ENCODE measurements at places on chromosomes 11 and 22.
A peak's percentile ranks its signal among the peaks of the same experiment; 100 is the strongest.

GRCh38 chr11:44831605-44832394 lies 105.0 kb downstream of the TSPAN18 start:
- H3K4me1 ChIP-seq: peaks cover 2% of the 10 kb centered on the region
- no peak overlapping the region for H3K27ac ChIP-seq
- no peaks in the 10 kb centered on the region for H3K36me3 ChIP-seq
- no peak overlapping the region for H3K4me3 ChIP-seq

DNA sequence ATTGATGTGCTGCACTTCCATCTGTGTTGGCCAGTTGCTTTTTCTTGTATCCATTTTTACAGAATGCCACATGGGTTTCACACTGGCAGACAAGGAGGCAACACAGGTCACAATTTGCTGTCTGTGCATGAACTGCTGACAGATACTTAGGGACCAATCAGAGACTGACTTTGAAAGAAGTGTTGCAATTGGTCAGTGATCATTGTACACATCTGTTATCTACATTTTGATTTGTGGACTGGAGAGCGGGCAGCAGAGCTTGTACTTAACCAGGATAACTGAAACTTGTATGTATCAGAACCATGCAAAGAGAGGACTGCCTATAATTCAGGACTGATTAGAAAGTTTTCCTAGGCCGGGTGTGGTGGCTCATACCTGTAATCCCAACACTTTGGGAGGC lies 21.8 kb downstream of the PRR5 start:
- no peaks in the 10 kb centered on the region for H3K4me1 ChIP-seq
- H3K27ac ChIP-seq: no peak overlapping the region
- no peak overlapping the region for H3K4me3 ChIP-seq
- no peaks in the 10 kb centered on the region for H3K36me3 ChIP-seq

GRCh38 chr11:97451441-97451840 lies 1061.6 kb downstream of the JRKL start:
- H3K27ac ChIP-seq: no peak overlapping the region
- no peaks in the 10 kb centered on the region for H3K27me3 ChIP-seq
- H3K4me3 ChIP-seq: no peak overlapping the region

DNA sequence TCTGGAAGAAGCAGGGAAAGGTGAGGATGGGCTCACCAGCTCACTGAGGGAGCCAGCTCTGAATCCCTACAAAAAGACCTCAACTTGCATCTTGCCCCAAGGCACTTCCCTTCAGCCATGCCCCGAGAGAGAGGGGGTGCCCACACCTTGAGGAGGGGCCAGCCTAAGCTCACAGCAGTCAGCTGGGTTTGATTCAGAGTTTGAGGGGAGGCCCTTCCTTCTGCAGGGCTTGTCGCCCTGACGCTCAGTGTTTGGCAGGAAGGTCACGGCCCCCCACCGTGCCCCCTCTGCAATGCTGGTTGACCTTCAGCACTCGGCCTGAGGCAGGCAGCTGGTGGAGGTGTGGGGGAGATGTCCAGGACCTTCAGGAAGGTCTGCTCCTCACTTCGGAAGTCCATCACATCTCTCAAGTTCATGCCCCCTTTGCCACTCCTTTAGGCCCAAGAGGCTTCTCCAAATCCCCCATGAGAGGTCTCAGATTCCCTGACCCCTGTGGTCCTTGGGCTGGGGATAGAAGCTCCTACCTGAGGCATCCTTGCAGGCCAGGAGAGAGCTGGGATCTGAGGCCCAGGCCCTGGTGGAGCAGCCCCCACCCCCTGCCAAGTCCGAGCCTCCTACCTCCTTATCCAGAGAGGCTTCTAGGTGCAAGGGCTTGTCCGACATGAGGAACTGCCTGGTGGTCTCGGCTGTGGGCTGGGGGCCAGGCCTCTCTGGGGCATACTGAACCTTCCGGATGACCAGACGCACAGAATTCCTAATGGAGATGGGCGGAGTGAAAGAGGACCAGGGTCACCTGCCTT lies 37.6 kb downstream of the TPBGL start:
- peak; percentile 56 for DNase-seq
- H3K27me3 ChIP-seq: no peaks in the 10 kb centered on the region
- no peak overlapping the region for H3K4me3 ChIP-seq
- H3K27ac ChIP-seq: no peak overlapping the region
- peaks cover 88% of the 10 kb centered on the region for H3K36me3 ChIP-seq

DNA sequence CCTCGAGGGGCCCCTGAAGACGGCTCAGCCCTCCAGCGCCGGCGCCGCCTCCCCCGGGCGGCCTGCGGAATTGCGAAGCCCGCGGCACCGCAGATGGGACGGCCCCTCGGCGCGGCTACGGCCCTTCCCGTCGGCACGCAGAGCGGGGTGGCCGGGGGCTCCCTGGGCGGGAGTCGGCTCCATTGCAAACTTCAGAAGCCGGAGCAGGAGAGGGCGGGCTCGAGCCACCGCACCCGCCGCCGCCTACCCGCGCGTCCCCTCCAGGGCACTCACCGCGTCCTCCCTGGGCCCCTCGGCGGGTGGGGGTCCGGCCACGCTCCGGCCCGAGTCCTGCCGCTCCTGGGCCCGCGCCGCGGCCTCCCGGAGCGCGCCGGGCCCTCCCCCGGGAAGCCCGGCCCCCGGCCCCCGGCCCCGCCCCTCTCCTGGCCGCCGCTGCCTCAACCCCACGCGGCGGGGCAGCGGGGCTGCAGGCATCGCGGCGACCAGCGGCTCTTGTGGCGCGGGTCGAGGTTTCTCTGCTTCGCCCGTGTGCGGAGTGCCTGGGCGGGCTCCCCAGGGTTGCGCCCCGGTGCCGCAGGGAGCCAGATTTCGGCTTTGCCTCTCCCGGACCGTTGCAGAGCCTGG lies at the start of gene PACSIN3:
PACSIN3 (minus strand) TSS at position 359 of the 624 bp plus-strand sequence. CDS start 3,707 bp downstream, outside the sequence.
- peak; percentile 83 for DNase-seq
- H3K4me3 ChIP-seq: peak within 1 kb of the TSS; percentile 77
- H3K4me1 ChIP-seq: peaks cover 37% of the 10 kb centered on the region
- H3K36me3 ChIP-seq: no peaks in the 10 kb centered on the region
- peak within 1 kb of the TSS; percentile 82 for H3K27ac ChIP-seq

- no peaks in the 10 kb centered on the region for H3K36me3 ChIP-seq
- H3K4me1 ChIP-seq: no peaks in the 10 kb centered on the region
- peak; percentile 17 for DNase-seq
- no peak overlapping the region for H3K4me3 ChIP-seq
- no peaks in the 10 kb centered on the region for H3K27me3 ChIP-seq
Observed at GRCh38 chr11:2652333-2653197, 47.2 kb downstream of the KCNQ1OT1 start.

- H3K4me1 ChIP-seq: peaks cover 16% of the 10 kb centered on the region
- H3K27ac ChIP-seq: no peak overlapping the region
- no peak for DNase-seq
- no peak overlapping the region for H3K4me3 ChIP-seq
- H3K27me3 ChIP-seq: peaks cover 26% of the 10 kb centered on the region
Observed at GRCh38 chr11:35615921-35616900, 2.0 kb upstream of the FJX1 start.

DNA sequence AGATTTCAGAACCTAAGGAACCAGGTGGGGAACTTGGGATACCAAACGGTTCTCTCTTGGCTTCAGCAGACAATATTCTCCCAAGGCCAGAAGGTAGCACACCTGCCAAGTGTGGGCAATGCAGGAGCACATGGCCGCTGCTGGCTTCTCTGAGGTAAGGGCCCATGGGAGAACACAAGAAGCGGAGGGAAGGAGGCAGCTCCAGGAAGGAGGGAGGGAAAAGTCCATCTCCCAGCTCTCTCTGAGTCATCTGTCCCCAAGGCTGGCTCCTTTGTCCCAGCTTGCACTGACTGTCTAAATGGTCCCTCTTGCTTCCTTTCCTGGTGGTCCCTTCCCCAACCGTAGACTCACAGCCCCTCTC lies 557.9 kb upstream of the CADM1 start:
- no peaks in the 10 kb centered on the region for H3K36me3 ChIP-seq
- no peaks in the 10 kb centered on the region for H3K4me1 ChIP-seq
- no peak overlapping the region for H3K27ac ChIP-seq
- no peak overlapping the region for H3K4me3 ChIP-seq
- peaks cover 4% of the 10 kb centered on the region for H3K27me3 ChIP-seq

GRCh38 chr11:1458340-1459218 lies 28.0 kb downstream of the MOB2 start:
- no peak overlapping the region for H3K4me3 ChIP-seq
- no peaks in the 10 kb centered on the region for H3K27me3 ChIP-seq
- no peak overlapping the region for H3K27ac ChIP-seq
- no peaks in the 10 kb centered on the region for H3K36me3 ChIP-seq

DNA sequence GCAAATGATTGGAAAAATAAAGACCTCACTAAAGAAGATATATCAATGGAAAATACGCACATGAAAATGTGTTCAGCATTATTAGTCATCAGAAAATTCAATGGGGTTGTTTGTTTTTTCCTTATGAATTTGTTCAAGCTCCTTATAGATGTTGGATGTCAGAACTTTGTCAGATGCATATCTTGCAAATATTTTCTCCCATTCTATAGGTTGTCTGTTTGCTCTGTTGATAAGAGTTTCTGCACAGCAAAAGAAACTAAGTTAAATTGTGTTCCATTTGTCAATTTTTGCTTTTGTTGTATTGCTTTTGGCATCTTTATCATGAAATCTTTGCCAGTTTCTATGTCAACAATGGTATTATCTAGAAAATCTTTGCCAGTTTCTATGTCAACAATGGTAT lies 633.9 kb upstream of the CHORDC1 start:
- no peak overlapping the region for H3K27ac ChIP-seq
- no peaks in the 10 kb centered on the region for H3K27me3 ChIP-seq
- no peaks in the 10 kb centered on the region for H3K36me3 ChIP-seq
- H3K4me1 ChIP-seq: no peaks in the 10 kb centered on the region
- DNase-seq: no peak

DNA sequence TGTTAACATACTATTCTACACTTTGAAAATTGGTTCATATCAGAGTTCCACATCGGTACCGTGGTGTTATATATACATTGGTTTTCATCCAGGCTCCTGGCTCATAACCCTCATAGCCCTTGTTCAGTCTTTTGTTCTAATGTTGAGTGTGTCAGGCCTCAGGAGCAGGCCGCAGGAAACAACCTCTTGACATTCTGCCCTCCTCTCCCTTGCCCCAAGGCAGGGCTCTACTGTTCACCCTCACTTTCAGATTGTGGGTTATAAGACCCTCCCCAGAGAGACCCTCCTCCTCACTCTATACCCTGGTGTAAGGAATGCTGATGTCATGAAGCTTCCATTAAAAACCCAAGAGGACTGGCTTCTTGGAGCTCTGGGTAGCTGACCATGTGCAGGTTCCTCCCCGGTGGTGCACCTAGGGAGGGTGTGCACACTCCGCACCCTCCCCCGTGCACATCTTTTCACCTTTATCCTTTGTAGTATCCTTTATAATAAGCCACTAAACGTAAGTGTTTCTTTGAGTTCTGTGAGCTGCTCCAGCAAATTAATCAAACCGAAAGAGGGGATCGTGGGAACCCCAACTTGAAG lies 12.1 kb downstream of the SSH3 start:
- H3K27me3 ChIP-seq: no peaks in the 10 kb centered on the region
- H3K27ac ChIP-seq: no peak overlapping the region
- no peak for DNase-seq
- H3K36me3 ChIP-seq: no peaks in the 10 kb centered on the region

DNA sequence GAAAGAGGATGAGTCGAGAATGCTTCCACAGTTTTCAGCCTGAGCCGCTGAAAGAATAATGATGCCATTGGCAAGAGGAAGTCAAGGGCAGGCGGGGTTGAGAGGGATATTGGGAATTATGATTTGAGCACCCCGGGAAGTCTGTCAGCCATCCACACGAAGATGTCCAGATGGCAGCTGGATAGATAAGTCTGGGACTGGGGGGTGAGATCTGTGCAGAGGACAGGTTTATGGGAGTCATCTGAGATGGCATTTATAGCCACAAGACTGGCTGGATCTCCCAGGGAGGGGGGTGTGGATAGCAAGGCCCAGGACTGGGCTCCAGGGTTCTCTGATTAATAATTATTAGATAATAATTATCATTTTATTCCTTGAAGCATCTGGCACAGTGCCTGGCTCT lies 5.1 kb upstream of the STIP1 start:
- no peak for DNase-seq
- no peaks in the 10 kb centered on the region for H3K36me3 ChIP-seq
- H3K27ac ChIP-seq: peak overlapping the region; percentile 61
- no peaks in the 10 kb centered on the region for H3K27me3 ChIP-seq
- peaks cover 34% of the 10 kb centered on the region for H3K4me1 ChIP-seq
- peak overlapping the region; percentile 24 for H3K4me3 ChIP-seq

DNA sequence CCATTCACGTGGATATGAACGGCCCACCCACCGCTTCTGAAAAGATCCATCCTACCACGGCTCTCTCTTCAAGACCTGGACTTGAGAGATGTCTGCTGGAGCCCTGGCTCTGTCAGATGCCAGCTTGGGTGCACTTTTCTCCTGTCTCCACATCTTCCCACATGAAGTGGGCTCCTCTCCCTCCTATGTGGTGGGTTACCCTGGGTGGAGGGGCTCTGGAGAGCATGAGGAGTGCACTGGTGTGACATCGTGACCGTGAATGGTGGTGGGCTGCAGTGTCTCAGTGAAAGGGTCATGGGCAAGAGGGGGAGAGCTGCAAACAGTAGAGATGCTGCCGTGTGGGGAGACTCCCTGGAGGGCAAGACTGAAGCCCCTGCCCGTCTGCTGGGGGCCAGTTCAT lies 76.4 kb downstream of the CTTN start:
- H3K36me3 ChIP-seq: no peaks in the 10 kb centered on the region
- peak; percentile 42 for DNase-seq
- H3K27me3 ChIP-seq: no peaks in the 10 kb centered on the region
- H3K27ac ChIP-seq: no peak overlapping the region

GRCh38 chr11:64799623-64800302 lies 3.3 kb downstream of the MAP4K2 start:
- no peak overlapping the region for H3K4me3 ChIP-seq
- H3K36me3 ChIP-seq: peaks cover 23% of the 10 kb centered on the region
- H3K27me3 ChIP-seq: no peaks in the 10 kb centered on the region
- H3K27ac ChIP-seq: peak overlapping the region; percentile 2
- H3K4me1 ChIP-seq: peaks cover 20% of the 10 kb centered on the region

All from upper lobe of right lung (tissue), 1 donor.